GM12865 (cell line): ENCODE measurements at places on chromosomes 13 and 19.

- no peak for DNase-seq
Observed at GRCh38 chr13:25943658-25944057, 108.2 kb downstream of the SHISA2 start.

DNA sequence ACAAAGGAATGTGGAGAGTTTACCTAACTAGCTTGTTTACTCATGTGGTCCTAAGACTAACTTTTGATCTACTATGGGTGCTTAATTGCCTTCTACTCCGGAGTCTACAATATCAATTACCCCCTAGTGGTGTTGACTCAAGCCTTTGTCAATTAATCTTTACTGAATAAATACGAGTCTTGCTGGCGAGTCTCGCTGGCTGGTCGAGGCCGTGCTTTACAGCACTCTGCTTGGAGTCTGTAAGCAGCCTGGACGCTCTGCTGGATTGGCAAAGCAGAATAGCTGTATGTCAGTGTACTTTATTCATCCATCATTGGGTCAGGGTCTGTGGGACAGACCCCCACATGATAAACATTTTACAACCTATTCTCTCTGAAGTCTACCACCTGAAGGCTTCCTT lies 9.9 kb upstream of the SPART start:
- DNase-seq, result no peak

- no peak for DNase-seq
Observed at GRCh38 chr13:24083141-24083540, 77.4 kb upstream of the SPATA13 start.

DNA sequence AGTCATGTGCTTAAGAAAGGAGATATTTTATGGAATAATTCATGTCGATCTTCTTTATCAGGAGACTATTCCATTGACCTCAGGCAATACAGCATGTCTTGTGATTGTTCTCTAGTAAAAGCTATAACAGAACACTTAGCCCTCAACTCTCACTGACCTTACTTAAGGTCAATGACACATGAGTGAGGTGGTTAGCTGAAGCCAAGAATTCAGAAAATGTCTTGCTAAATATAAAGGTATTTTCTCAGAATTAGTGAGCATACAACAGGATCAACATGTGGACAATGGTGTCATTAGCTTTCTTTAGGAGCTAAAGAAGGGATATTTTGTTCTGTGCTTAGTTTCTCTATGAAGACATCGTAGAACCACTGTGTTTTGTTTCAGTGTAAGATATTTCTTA lies 1730.4 kb upstream of the SLC10A2 start:
- DNase-seq, result no peak

- peak; percentile 68 for DNase-seq
Observed at GRCh38 chr19:1672038-1672768, 19.8 kb upstream of the TCF3 start.

DNA sequence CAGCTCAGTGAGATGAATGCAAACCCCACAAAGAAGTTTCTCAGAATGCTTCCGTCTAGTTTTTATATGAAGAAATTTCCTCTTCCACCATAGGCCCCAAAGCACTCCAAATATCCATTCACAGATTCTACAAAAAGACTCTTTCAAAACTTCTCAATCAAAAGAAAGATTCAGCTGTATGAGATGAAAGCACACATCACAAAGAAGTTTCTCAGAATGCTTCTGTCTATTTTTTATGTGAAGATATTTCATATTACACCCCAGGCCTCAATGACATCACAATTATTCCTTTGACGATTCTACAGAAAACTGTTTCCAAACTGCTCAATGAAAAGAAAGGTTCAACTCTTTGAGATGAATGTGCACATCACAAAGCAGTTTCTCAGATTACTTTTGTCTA lies 1819.4 kb downstream of the UQCRFS1 start:
- no peak for DNase-seq

DNA sequence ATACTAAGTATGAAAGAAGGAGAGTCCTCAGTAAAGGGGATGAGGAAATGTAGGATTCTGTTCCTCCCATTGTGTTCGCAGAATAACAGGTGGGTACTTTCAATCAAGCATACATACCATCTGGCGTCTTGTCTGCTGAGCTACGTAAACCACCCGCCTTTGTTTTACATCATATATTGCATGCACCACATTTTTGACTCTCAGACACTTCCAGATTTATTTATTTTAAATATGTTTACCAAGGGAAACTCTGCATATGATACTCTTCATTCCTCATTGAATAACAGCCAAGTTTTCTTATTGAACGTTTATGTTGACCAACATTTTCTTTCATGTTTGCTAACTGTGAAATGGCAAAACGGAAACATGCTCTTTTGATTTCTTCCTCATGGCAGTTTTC lies 174.1 kb downstream of the FGF14 start:
- no peak for DNase-seq

GRCh38 chr19:7216373-7216902 lies 77.8 kb downstream of the INSR start:
- DNase-seq, result peak; percentile 79

DNA sequence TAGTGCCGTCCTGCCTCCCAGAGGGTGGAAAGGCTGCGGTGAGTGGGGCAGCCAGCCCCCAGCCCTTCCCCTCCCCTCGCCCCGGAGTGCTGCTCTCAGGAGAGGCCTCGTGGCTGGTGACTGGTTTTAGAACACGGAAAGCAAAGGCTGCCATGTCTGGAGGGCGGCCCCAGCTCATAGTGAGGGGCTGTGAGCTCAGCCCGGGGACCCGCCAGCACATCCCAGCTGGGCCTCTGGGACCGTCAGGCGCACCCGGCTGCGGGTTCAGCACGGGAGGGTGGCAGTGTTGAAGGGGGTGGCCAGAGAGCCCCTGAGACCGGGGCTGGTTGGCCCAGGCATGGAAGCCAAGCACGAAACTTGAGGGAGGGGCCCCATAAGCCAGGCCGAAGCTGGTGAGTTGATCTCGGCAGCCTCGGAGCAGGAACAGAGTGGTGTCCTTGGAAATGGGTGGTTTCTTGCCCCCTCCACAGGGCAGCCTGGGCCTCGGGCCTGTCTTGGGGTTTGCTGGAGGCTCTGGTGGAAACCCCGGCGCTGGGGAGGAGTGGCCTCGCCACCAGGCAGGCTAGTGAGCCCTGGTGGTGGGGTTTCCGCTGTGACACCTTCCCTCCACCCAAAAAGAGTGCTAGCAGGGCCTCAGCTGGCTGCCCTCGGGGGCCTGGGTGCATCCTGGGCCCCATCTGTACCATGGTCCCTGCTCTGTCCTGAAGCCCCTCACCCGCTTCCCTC lies 157.7 kb downstream of the KDM4B start:
- DNase-seq, result peak; percentile 36

- no peak for DNase-seq
Observed at GRCh38 chr13:94596575-94596971, 621 bp upstream of the TGDS start.
